H4 (cell line): ENCODE measurements at places on chromosomes 7 and 10. TPM values are rescaled to one million over a fixed set of nuclear protein-coding genes. Genes with fewer than 3 reads are reported as not detected.

The IFIT2 gene
- 3.9 and 4.0 TPM in 2 replicates for total RNA-seq

DNA sequence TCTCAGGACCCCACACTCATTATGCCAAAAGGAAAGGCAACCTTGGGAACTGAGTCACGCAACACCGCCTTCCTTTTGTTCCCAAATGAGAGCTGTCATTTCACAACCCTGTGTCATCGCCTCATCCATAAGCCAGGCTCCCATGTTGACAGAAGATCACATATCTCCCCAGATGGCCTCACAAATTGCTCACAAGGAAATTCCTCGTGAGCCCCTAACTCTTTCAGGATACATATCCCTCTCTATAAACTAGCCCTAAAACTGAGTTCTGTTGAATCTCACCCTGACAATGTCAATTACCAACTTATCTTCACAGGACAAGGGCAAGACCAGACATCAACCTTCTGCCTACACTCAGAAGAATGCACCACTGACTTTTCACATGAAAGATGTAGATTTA, 22.6 kb downstream of the CCDC3 start:
- DNase-seq = no peak

GRCh38 chr7:33155811-33156210, 26.4 kb downstream of the BBS9 start:
- DNase-seq = peak; percentile 62

- DNase-seq = no peak
Measured at GRCh38 chr10:127451628-127452027, 97.5 kb upstream of the NPS start.

DNA sequence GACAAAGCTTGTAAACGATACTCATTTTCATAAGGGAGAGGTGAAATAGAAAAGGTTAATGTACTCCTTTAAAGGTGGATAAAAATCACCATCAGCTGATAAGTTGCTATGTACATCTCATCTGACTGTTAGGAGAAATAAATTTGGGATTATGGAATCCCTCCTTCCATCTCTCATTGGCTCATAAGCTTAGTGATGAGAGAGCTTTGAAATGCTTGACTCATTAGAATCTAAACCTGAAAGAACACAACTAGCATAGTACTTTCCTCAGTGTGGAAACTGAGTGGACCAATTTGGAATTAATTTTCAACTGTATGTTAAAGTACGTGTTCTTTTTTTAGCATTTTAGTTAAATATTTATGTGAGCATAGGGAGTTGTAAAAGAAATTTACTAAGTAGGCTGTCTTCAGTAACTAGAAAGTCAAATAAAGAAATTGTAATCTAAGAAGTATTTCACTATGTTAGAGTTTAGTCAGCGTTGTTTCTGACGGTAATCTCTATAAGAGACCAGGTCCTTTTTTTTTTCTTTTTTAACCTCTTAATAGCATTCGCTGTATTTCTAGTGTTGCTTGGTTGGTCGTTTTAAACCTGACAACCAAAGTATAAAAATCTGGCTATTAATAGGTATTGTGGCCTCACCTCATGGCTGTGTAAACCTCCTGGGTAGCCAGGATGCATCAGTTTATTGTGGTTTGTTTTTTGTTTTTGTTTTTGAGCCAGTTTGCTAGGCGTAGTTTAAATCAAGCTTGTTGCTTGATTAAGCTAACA, 34.4 kb downstream of the FHIP2A start:
- no peak for DNase-seq

DNA sequence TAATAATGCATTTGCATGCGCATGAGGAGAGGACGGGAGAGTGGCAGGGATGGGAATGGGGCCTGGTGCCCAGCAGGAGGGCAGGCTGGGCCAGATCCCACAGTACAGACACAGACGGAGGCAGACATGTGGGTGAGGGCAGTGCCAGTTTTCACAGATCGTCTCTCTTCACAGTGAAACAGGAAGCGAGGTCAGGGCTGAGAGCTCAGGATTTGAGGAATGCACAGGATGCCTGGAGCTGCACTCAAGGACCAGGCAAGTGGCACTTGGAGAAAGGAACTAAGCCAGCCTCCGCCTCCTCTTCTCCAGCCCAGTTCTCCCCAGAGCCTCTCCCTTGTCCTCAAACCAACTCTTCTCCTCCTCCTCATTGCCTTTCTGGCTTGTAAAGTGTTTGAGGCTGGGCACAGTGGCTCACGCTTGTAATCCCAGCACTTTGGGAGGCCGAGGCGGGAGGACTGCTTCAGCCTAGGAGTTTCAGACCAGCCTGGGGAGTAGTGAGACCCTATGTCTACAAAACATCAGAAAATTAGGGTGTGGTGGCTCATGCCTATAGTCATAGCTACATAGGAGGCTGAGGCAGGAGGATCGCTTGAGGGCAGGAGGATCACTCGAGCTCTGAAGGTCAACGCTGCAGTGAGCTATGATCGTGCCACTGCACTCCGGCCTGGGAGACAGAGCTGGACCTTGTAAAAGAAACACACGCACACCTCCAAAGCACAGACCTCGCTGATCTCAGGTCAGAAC, 115.2 kb downstream of the HIP1 start:
- DNase-seq = peak; percentile 60

- no peak for DNase-seq
Measured at GRCh38 chr7:114703677-114704076, 218.2 kb upstream of the MDFIC start.

DNA sequence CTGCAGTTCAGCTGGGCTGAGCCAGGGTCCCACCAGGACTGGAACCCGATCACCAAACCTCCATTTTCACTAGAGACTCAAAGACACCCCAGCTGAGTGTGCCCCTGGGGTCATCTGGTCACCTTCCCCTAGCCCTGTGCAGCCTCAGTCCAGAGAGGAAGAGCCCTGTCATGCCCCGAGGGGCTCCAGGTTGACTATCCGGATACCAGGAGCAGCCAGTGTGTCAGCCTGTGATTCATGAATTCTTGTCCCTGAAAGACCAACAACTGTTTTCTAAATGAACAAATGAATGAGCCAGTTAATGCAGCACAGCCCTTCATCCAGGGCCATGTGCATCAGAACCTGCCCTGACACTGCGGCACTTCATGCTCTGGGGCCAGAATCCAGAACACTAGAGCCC, 201.9 kb upstream of the TCERG1L start:
- DNase-seq = no peak

GRCh38 chr10:11201911-11202310, 184.2 kb downstream of the CELF2 start:
- DNase-seq = no peak

DNA sequence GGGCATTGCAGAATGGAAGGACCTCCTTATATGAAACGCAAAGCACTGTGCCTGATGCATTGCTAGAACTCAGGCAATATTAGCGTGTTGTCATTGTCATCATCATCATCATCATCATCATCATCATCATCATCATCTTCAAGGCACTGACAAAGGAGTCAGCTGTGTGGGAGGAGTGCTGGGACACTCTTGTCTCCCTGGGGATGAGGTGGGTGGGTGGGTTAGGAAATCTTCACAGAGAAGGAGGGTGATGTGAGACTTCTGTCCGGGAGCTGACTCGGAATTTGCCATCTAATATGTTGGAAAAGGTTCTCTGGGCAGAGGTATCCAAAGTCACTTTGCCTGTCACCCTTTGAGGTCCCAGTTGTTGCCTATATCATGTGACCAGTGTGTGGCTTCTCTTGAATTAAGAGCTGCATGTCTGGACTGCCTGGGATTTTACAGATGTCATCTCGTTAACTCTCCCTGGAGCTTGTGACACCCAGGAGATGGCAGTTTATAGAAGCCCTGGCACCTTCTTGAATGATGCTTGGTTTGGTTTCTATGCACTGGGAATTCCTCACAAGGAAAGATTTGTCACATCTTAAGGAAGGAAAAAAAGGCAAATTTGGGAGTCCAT, 7.1 kb downstream of the HTRA1 start:
- DNase-seq = no peak

The CUZD1 gene
- 0.37 and 0.99 TPM in 2 replicates for total RNA-seq

GRCh38 chr10:91939653-91940052, 16.1 kb downstream of the BTAF1 start:
- no peak for DNase-seq

DNA sequence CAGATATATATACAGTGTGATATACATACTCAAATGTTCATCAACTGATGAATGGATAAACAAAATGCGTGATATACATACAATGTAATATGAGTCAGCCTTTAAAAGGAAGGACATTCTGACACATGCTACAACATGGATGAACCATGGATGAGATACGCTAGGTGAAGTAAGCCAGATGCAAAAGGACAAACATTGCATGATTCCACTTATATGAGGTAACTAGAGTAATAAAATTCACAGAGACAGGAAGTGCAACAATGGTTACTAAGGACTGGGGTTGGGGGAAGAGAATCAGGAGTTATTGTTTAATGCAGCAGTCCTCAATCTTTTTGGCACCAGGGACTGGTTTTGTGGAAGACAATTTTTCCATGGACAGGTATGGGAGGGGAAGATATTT, 47.3 kb upstream of the PIK3AP1 start:
- no peak for DNase-seq
